ENCODE measurements at places on chromosomes 11 and 22.

- H3K36me3 ChIP-seq, result no peaks in the 10 kb centered on the region
- H3K4me3 ChIP-seq, result no peak overlapping the region
- DNase-seq, result no peak
- no peaks in the 10 kb centered on the region for H3K27me3 ChIP-seq
Observed at GRCh38 chr11:11821899-11822298, 19.9 kb upstream of the USP47 start.

GRCh38 chr22:19036523-19037273 is 85.5 kb downstream of the DGCR2 start:
- DNase-seq, result no peak
- H3K27me3 ChIP-seq, result no peaks in the 10 kb centered on the region
- H3K36me3 ChIP-seq, result peaks cover 9% of the 10 kb centered on the region
- H3K4me3 ChIP-seq, result no peak overlapping the region

DNA sequence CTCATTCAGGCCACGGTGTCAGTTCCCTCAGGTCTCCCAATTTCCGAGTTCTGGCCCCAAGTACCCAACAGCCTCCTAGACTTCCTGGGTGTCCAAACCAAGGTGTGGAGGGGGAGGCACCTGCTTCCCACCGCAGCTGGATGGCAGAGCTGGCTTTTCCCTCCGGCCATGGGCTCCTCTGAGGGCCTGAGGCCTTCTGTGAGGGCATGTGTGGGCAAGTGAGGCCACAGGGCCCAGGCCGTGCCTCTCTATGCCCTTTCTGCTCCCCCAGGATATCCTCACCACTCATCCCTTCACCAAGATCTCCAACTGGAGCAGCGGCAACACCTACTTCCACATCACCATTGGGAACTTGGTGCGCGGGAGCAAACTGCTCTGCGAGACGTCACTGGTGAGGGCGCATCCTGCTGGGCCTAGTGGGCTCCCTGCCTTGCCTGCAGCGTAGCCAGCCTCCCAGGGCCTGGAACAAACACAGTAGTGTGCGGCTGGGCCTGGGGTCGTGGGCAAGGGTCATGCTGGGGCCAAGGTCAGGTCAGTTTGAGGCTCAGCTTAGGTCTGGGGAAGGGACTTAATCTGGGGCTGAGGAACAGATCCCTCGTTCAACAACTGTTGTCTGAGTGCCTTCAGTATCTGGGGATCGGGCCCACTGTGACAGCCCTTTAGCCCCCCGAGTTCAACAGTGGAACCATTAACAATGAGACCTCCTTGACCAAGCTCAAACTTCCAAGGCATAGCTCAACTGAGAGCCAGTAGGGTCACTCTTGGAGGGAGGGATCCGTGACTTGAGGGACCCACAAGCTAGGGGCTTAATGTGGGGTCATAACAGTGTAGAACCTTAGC is 85.8 kb downstream of the MYO7A start:
- H3K4me1 ChIP-seq, result no peaks in the 10 kb centered on the region
- no peak for DNase-seq
- no peaks in the 10 kb centered on the region for H3K36me3 ChIP-seq

- H3K36me3 ChIP-seq, result no peaks in the 10 kb centered on the region
- no peak overlapping the region for H3K27ac ChIP-seq
- DNase-seq, result no peak
- H3K27me3 ChIP-seq, result no peaks in the 10 kb centered on the region
- H3K4me3 ChIP-seq, result no peak overlapping the region
- H3K4me1 ChIP-seq, result no peaks in the 10 kb centered on the region
Observed at GRCh38 chr11:94449029-94449428, 44.6 kb downstream of the MRE11 start.

- H3K27me3 ChIP-seq, result no peaks in the 10 kb centered on the region
- H3K4me1 ChIP-seq, result no peaks in the 10 kb centered on the region
- no peak for DNase-seq
Observed at GRCh38 chr22:23745791-23746190, 5.1 kb downstream of the ZNF70 start.

- H3K4me3 ChIP-seq, result no peak overlapping the region
- no peaks in the 10 kb centered on the region for H3K36me3 ChIP-seq
- no peak overlapping the region for H3K27ac ChIP-seq
- no peak for DNase-seq
Observed at GRCh38 chr11:74330075-74330858, 18.8 kb upstream of the P4HA3 start.

GRCh38 chr11:129695571-129696308 is 119.9 kb upstream of the TMEM45B start:
- H3K36me3 ChIP-seq, result no peaks in the 10 kb centered on the region
- peak overlapping the region; percentile 53 for H3K4me3 ChIP-seq
- H3K27ac ChIP-seq, result no peak overlapping the region
- H3K27me3 ChIP-seq, result peaks cover 4% of the 10 kb centered on the region

- H3K27ac ChIP-seq, result no peak overlapping the region
- no peak for DNase-seq
- H3K4me3 ChIP-seq, result no peak overlapping the region
- H3K4me1 ChIP-seq, result no peaks in the 10 kb centered on the region
Observed at GRCh38 chr11:108897071-108897481, 232.2 kb downstream of the DDX10 start.

GRCh38 chr11:69646493-69647389 is 5.8 kb downstream of the CCND1 start:
- H3K27me3 ChIP-seq, result no peaks in the 10 kb centered on the region
- no peak overlapping the region for H3K27ac ChIP-seq
- peaks cover 38% of the 10 kb centered on the region for H3K36me3 ChIP-seq
- H3K4me1 ChIP-seq, result peaks cover 4% of the 10 kb centered on the region
- DNase-seq, result no peak

DNA sequence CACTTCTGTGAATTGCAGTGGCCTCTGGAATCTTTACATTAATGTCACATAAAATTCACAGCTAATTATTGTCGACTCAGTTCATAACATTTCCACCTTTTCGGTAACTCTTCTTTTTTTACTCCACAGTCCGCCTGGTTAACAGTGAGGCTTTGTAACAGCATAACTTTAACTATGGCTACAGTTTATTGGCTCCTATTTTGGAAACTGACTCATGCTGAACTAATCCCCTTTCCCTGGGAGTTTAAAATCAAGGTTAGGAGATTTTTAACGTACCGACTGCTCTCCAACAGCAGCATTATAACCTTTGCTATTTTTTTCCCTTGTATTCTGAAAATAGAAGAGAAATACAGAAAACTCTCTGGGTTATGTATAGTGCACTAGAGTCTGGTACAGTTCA is 3.2 kb upstream of the POGLUT3 start:
- DNase-seq, result no peak
- no peak overlapping the region for H3K27ac ChIP-seq
- H3K36me3 ChIP-seq, result no peaks in the 10 kb centered on the region
- H3K4me3 ChIP-seq, result no peak overlapping the region
- 0 out of 2 replicates have a peak, but pooled peaks cover 4% of the 10 kb centered on the region for H3K27me3 ChIP-seq

DNA sequence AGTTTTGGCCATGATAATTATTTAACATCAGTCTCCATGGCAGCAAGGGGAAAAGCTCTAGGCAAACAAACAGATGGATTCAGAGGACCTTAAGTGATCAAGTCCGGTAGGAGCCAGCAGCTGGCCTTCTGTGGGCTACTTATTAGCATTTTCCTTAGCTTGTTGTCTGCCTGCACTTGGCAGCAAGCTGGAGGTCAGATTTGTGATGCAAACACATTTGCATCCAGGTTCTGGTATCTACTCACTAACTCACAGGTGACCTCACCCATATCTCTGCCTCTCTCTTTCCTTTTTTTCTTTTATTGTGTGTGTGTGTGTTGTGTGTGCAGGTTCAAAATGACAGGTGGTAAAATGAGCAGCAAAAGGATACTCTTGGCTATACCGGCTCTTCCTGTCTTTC is 32.3 kb downstream of the ARHGAP42 start:
- no peaks in the 10 kb centered on the region for H3K36me3 ChIP-seq
- H3K4me1 ChIP-seq, result peaks cover 13% of the 10 kb centered on the region
- H3K4me3 ChIP-seq, result peak overlapping the region; percentile 17
- peak overlapping the region; percentile 78 for H3K27ac ChIP-seq
- no peak for DNase-seq

DNA sequence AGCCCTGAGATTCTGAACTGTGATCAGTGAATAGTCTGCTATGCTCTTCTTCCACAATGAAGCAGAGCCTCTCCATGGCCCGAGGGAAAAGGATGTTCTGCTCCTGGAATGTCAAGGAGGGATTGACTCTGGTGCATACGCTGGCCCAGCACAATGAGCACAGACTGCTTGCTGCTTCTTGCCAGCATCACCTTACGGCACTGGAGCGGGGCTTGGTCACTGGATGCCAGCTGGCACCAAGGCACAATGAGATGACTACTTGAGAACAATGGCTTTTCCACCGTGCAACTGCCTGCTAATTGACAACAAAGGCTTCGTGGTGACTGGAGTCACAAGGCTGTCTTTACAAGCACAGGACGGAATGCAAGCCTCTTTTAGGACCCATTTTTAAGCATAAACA is 139.2 kb downstream of the DSCAML1 start:
- no peak overlapping the region for H3K4me3 ChIP-seq
- no peak for DNase-seq
- H3K27me3 ChIP-seq, result no peaks in the 10 kb centered on the region
- 0 out of 2 replicates have a peak, but pooled peaks cover under 1% of the 10 kb centered on the region for H3K4me1 ChIP-seq
- no peak overlapping the region for H3K27ac ChIP-seq

GRCh38 chr11:72773291-72773690 is 20.6 kb downstream of the STARD10 start:
- peaks cover 6% of the 10 kb centered on the region for H3K4me1 ChIP-seq
- no peak for DNase-seq
- no peaks in the 10 kb centered on the region for H3K36me3 ChIP-seq
- no peak overlapping the region for H3K27ac ChIP-seq

All from H1 (cell line).